ENCODE measurements at places on chromosomes 3 and 15.

DNA sequence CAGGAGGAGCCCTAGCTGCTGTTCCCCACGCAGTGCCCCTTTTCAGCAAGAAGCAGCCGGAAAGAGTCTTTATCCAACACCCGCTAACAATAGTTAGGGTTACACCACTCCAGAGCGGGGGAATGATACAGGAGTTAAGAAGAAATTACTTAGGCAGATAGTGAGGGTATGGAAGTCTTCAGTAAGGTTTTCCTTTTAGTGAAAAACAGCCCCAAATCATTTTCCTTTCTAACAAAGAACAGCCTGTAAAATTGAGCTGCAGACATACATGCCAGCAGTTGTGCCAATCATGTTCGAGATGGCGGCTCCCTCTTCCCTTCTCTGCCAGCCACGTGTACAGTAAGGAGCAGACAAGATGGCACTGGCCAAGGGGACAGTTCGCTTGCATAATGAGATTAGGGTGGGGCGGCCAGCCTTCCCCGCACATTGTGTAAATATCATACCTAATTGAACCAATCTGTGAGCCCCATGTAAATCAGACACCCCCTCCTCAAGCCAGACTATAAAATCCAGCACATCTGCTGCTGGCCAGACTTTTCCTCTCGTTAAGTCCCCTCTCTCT is 18.5 kb upstream of the SENP5 start:
- peaks cover 5% of the 10 kb centered on the region for H3K27me3 ChIP-seq
- H3K4me1 ChIP-seq = no peaks in the 10 kb centered on the region
- no peak overlapping the region for H3K27ac ChIP-seq
- no peak overlapping the region for H3K4me3 ChIP-seq

GRCh38 chr3:102545276-102545675 is 110.5 kb downstream of the ZPLD1 start:
- no peaks in the 10 kb centered on the region for H3K4me1 ChIP-seq
- no peak for DNase-seq
- H3K27ac ChIP-seq = no peak overlapping the region
- H3K36me3 ChIP-seq = no peaks in the 10 kb centered on the region
- peaks cover 26% of the 10 kb centered on the region for H3K27me3 ChIP-seq

- peaks cover 19% of the 10 kb centered on the region for H3K27me3 ChIP-seq
- no peaks in the 10 kb centered on the region for H3K36me3 ChIP-seq
- no peak overlapping the region for H3K4me3 ChIP-seq
- DNase-seq = no peak
- no peak overlapping the region for H3K27ac ChIP-seq
Observed at GRCh38 chr15:94532226-94532625, 300.9 kb downstream of the MCTP2 start.

DNA sequence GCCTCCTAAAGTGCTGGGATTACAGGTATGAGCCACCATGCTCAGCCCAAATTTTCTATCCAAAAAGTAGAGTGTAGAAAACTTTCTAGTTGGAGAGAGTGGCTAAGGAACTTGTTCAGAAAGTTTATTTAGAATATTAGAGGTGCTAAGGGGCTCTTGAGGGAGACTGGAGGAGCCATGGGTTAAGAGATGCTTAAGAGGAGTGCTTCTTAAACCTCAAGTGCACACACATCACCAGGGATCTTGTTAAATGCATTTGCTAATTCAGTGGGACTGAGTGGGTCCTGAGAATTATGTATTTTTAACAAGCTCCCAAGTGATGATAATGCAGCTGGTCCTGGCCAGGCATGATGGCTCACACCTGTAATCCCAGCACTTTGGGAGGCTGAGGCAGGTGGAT is 29.7 kb upstream of the SLMAP start:
- no peaks in the 10 kb centered on the region for H3K27me3 ChIP-seq
- no peaks in the 10 kb centered on the region for H3K36me3 ChIP-seq
- no peak overlapping the region for H3K27ac ChIP-seq
- DNase-seq = no peak
- no peak overlapping the region for H3K4me3 ChIP-seq

DNA sequence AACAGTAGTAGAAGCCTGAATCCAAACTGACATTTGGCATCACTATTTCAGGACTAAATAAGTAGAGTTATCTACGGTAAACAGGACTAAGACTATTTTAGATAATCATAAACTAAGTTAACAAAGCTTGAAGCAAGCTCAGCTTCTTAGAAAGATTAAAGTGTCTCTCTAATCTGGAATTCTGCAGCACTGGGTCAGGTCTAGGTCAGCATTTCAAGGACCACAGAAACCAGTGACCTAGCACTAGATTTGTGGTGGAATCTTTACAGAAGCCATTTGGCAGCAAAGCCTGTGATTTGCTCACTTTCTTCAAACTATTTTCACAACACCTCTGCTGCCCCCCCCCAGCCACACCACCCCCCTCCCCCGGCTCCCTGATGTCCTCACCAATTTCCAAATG is 37.5 kb downstream of the IGSF11 start:
- H3K27ac ChIP-seq = no peak overlapping the region
- H3K4me1 ChIP-seq = no peaks in the 10 kb centered on the region
- DNase-seq = no peak
- H3K36me3 ChIP-seq = no peaks in the 10 kb centered on the region

DNA sequence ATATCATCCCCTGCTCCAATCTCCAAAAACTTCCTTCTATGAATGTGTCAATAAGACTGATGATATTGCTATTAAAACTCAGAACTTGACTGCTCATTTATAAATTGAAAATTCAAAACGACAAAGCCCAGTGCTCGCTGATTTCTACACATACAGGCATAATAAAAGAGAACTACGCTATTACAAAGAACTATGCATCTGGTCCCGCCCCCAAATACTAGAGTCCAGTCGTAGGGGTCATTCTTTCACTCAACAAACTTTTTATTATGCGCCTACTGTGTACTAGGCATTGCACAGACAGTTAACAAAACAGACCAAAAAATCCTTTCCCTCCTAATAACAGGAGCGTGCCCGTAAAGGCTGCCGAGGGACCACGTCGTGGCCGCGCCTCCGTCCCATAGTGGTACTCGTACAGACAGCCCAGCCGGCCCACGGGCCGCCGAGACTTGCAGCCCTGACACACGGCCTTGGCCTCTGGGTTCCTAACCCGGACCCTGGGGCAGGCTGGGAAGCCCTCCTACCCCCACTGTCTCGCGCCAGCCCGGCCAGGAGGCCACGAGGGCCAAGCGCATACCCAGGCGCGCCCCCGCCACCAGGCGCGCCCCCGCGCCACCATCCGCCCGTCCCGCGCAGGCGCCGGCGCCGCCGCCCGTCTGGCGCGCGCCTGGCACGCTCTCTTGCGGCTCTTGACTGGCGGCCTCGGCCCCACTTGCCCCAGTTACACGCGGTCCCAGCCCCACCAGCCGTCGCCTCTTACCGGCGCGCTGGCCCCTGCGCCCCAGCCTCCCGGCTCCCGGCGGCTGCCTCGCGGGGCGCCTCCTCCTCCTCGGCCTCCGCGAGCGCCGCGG is 757 bp downstream of the AVEN start:
- peak overlapping the region; percentile 92 for H3K4me3 ChIP-seq
- H3K4me1 ChIP-seq = peaks cover 46% of the 10 kb centered on the region
- H3K27me3 ChIP-seq = no peaks in the 10 kb centered on the region
- DNase-seq = peak; percentile 74

GRCh38 chr3:58161435-58162398 is 49.1 kb downstream of the DNASE1L3 start:
- H3K27me3 ChIP-seq = no peaks in the 10 kb centered on the region
- no peaks in the 10 kb centered on the region for H3K4me1 ChIP-seq

- no peaks in the 10 kb centered on the region for H3K36me3 ChIP-seq
- H3K27ac ChIP-seq = no peak overlapping the region
- no peak overlapping the region for H3K4me3 ChIP-seq
- no peak for DNase-seq
- H3K4me1 ChIP-seq = no peaks in the 10 kb centered on the region
Observed at GRCh38 chr15:83571820-83572707, 81.9 kb upstream of the ADAMTSL3 start.

- H3K27ac ChIP-seq = peak overlapping the region; percentile 99
- DNase-seq = peak; percentile 41
- H3K4me1 ChIP-seq = peaks cover 50% of the 10 kb centered on the region
- peaks cover 5% of the 10 kb centered on the region for H3K36me3 ChIP-seq
- H3K4me3 ChIP-seq = peak overlapping the region; percentile 68
Observed at GRCh38 chr3:170056710-170057454, 19.1 kb downstream of the GPR160 start.

DNA sequence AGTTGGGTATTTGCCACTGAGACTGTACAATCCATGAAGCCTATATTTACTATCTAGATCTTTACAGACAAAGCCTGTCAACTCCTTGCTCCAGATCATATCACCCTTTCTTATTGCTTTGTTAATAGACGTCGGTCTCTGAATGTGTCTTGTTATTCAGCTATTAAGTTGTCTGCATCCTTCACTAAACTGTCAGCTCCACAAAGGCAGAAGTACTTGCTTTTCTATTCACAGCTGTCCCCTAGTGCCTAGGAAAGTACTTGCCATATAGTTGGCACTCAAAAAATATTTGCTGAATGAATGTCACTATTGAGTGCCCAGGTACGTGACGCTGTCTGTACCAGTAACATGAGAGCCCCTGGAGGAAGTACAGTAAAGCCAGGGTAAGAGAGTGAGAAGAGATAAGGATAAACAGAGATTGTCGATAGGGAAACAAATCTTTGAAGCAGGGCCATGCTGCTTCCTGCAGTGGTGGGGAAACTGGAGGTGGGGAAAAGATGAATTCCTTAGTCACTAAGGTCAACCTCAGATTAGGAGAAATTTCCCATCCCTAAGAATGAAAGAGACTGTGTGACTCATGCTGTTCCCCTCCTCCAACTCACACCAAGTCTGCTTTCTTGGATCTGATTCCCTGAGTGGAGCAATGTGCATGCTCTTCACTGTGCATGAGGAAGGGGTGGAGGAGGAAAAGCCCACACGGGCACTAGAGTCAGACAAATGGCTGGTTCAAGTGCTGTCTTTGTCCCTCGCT is 36.3 kb downstream of the PRICKLE2 start:
- no peak overlapping the region for H3K4me3 ChIP-seq
- peaks cover 12% of the 10 kb centered on the region for H3K27me3 ChIP-seq
- no peak for DNase-seq
- H3K27ac ChIP-seq = no peak overlapping the region
- no peaks in the 10 kb centered on the region for H3K36me3 ChIP-seq
- H3K4me1 ChIP-seq = no peaks in the 10 kb centered on the region

- H3K36me3 ChIP-seq = no peaks in the 10 kb centered on the region
- H3K27ac ChIP-seq = no peak overlapping the region
- no peak overlapping the region for H3K4me3 ChIP-seq
- no peak for DNase-seq
- peaks cover 10% of the 10 kb centered on the region for H3K27me3 ChIP-seq
- no peaks in the 10 kb centered on the region for H3K4me1 ChIP-seq
Observed at GRCh38 chr3:62028236-62028635, 345.1 kb downstream of the FEZF2 start.

GRCh38 chr15:64437982-64438381 is 22.4 kb upstream of the ZNF609 start:
- H3K4me1 ChIP-seq = peaks cover 36% of the 10 kb centered on the region
- H3K36me3 ChIP-seq = peaks cover 1% of the 10 kb centered on the region
- H3K27me3 ChIP-seq = no peaks in the 10 kb centered on the region
- no peak overlapping the region for H3K27ac ChIP-seq
- H3K4me3 ChIP-seq = no peak overlapping the region

- H3K4me1 ChIP-seq = no peaks in the 10 kb centered on the region
- peak; percentile 59 for DNase-seq
- no peak overlapping the region for H3K27ac ChIP-seq
- no peak overlapping the region for H3K4me3 ChIP-seq
- peaks cover 12% of the 10 kb centered on the region for H3K36me3 ChIP-seq
- H3K27me3 ChIP-seq = no peaks in the 10 kb centered on the region
Observed at GRCh38 chr3:161274691-161275298, 53.7 kb downstream of the NMD3 start.

- no peak for DNase-seq
- peaks cover 17% of the 10 kb centered on the region for H3K4me1 ChIP-seq
- no peak overlapping the region for H3K4me3 ChIP-seq
- peaks cover 25% of the 10 kb centered on the region for H3K36me3 ChIP-seq
Observed at GRCh38 chr3:106281221-106281620, 412.4 kb upstream of the CBLB start.

- H3K4me3 ChIP-seq = no peak overlapping the region
- no peak overlapping the region for H3K27ac ChIP-seq
- no peaks in the 10 kb centered on the region for H3K4me1 ChIP-seq
- H3K36me3 ChIP-seq = no peaks in the 10 kb centered on the region
- no peak for DNase-seq
- H3K27me3 ChIP-seq = no peaks in the 10 kb centered on the region
Observed at GRCh38 chr3:125431912-125432790, 57.0 kb upstream of the ZNF148 start.

- H3K36me3 ChIP-seq = no peaks in the 10 kb centered on the region
- H3K4me1 ChIP-seq = no peaks in the 10 kb centered on the region
- no peak overlapping the region for H3K27ac ChIP-seq
- H3K27me3 ChIP-seq = peaks cover 7% of the 10 kb centered on the region
Observed at GRCh38 chr3:10933021-10933420, 59.5 kb upstream of the SLC6A1 start.

DNA sequence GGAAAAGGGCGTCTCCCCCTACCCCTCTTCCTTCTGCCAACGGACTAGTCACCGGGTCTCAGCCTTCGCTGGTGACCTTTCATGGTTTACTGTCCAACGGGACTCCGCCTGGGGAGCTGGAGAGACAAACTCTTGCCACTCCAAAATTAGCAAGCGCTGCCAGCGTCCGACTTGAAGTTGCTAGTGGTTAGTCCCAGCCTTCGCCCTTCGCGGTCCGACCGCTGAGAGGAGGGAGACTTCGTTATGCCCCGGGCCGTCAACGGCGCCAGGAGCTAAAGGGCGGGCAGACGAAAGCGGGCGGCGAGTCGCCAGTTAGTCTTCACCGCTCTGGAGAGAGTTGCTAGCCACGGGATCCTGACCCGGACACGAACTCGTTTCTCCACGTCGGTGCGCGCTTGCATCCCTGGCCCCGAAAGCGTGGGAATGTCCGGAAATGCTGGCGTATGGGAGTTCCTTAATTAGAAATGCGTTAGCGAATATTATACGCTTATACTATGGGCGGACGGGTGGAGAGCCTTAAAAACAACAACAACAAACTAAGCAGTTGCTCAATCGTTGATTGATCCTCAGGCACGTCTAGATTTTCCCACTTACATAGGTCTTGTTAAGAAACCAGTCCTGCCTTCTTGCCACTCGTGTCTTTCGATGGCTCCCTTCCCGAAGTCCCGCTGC is 716 bp downstream of the SMC4 start:
- peaks cover 67% of the 10 kb centered on the region for H3K4me1 ChIP-seq
- no peaks in the 10 kb centered on the region for H3K27me3 ChIP-seq
- peak overlapping the region; percentile 99 for H3K27ac ChIP-seq
- peak; percentile 52 for DNase-seq
- H3K4me3 ChIP-seq = peak overlapping the region; percentile 96
- peaks cover 26% of the 10 kb centered on the region for H3K36me3 ChIP-seq

- H3K36me3 ChIP-seq = no peaks in the 10 kb centered on the region
- peak overlapping the region; percentile 31 for H3K4me3 ChIP-seq
- H3K27me3 ChIP-seq = no peaks in the 10 kb centered on the region
- DNase-seq = peak; percentile 63
Observed at GRCh38 chr3:52310861-52311575, 5.1 kb upstream of the DNAH1 start.

GRCh38 chr15:39837454-39837853 is 54.8 kb upstream of the FSIP1 start:
- no peak for DNase-seq
- no peak overlapping the region for H3K4me3 ChIP-seq
- H3K27ac ChIP-seq = no peak overlapping the region
- H3K36me3 ChIP-seq = no peaks in the 10 kb centered on the region
- no peaks in the 10 kb centered on the region for H3K27me3 ChIP-seq
- no peaks in the 10 kb centered on the region for H3K4me1 ChIP-seq

- no peak for DNase-seq
- H3K36me3 ChIP-seq = no peaks in the 10 kb centered on the region
- H3K4me1 ChIP-seq = no peaks in the 10 kb centered on the region
- peaks cover 28% of the 10 kb centered on the region for H3K27me3 ChIP-seq
- no peak overlapping the region for H3K4me3 ChIP-seq
Observed at GRCh38 chr15:72402726-72403125, 4.6 kb downstream of the TMEM202 start.

All from activated T-cell treated with anti-CD3 and anti-CD28 coated beads, Interleukin-2, amount 50 U/mL, for 72 hours (primary cell).